ENCODE measurements at places on chromosomes 1 and 21.

- no peak for DNase-seq
These were observed 179.2 kb downstream of the ATG4C start for GRCh38 chr1:62962901-62963776.

- DNase-seq = no peak
These were observed 72.3 kb downstream of the PLPP3 start for GRCh38 chr1:56506951-56507491.

DNA sequence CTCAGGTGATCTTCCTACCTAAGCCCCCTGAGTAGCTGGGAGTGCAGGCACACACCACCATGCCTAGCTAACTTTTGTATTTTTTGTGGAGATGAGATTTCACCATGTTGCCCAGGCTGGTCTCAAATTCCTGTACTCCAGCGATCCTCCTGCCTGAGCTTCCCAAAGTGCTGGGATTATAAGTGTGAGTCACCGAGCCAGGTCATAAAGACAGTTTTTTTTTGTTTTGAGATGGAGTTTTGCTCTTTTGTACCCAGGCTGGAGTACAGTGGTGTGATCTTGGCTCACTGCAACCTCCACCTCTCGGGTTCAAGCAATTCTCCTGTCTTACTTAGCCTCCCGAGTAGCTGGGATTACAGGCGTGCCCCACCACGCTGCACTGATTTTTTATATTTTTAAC is 42.1 kb downstream of the KIF1B start:
- no peak for DNase-seq

DNA sequence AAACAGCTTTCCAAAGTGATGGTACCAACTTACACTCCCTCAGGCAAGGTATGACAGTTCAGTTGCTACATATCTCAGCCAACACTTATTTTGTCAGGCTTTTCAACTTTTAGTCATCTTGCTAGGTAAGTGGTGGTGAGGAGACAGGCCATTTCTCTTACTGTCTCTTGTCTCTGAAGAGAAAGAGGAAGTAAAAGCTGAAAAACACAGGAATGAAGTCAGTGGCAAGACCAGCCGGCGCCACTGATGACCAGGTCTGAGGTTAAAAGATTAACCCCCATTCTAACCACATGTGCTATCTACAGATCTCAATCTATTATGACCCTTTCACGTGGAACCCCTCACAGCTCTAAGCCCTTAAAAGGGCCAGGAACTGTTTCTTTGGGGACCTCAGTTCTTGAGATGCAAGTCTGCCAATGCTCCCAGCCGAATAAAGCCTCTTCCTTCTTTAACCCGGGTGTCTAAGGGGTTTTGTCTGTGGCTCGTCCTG is 4.2 kb downstream of the ADCY10 start:
- no peak for DNase-seq

DNA sequence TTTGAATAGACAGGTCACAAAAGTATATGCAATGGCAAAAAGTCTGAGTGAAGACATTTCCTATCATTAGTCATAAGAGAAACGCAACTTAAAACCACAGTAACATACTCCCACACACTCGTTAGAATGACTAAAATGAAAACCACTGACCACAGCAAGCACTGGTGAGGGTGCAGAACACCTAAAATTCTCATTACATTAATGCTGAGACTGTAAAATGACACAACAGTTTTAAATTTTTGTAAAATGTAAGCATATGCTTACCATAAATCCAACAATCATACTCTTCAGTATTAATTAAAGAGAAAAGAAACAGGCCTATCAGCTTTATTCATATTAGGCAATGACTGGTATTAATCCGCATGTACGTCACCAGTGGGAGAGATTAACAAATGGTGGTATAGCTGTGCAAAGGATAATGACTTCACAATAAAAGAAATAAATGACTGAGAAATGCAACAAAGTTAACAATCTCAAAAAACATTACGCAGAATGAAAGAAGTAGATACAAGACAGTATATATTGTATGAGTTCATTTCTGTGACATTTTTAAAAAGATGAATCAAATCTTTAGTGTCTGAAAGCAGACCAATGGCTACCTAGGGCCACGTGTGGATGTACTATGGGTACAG is 253.5 kb downstream of the AKT3 start:
- DNase-seq = peak; percentile 55

DNA sequence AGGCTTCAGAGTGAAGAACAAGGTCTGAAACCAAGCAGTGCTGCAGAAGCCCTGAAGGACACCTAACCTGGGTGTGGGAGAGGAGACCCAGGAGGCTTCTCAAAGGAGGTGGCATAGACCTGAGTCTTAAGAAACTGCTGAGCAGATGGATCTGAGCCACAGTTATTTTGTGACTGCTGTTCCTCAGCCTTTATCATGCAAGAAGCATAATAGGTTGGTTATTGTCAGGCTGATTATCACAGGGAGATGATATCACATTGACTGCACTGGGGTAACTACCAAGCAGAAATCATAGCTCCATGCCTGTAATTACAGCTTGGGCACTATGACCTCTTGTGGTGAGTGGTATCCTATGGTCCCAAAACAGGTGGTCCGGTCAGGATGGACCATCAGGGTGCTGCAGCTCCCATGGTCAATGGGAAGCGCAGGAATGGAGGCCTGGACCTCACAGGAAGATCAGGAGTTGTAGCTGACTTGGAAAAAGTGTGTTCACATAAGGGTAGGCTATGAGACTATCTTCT is 11.5 kb upstream of the ATP2B4 start:
- DNase-seq = no peak

- no peak for DNase-seq
These were observed 52.2 kb downstream of the TRAF5 start for GRCh38 chr1:211378844-211379243.

GRCh38 chr1:108011295-108011694 is 46.3 kb upstream of the VAV3 start:
- no peak for DNase-seq

GRCh38 chr1:159828581-159829272 is 2.1 kb downstream of the SLAMF8 start:
- no peak for DNase-seq

- DNase-seq = no peak
These were observed 25.9 kb downstream of the CACHD1 start for GRCh38 chr1:64495878-64496277.

DNA sequence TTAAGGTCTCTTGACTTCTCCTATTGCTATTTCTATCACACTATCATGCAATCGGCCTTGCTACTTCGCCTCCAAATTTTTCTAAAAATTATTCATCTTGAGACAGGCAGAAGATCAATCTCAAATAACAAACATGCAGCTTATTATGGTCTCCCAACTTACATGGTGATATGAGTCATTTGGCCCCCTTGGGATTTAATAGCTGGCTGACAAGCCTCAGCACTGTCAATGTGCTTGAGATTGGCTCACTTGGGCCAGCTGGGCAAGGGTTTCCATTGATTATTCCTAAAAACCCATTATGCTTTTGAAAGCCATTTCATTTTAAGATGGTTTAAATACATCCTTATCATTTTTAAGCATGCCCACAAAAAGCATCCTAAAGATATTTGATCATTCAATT is 224.5 kb upstream of the NFIA start:
- DNase-seq = no peak

- no peak for DNase-seq
These were observed 31.2 kb upstream of the CA6 start for GRCh38 chr1:8914466-8914865.

All from CD4-positive, alpha-beta T cell treated with Interleukin-21 for 1 hour (primary cell).